ENCODE measurements at places on chromosomes 7 and 10.

DNA sequence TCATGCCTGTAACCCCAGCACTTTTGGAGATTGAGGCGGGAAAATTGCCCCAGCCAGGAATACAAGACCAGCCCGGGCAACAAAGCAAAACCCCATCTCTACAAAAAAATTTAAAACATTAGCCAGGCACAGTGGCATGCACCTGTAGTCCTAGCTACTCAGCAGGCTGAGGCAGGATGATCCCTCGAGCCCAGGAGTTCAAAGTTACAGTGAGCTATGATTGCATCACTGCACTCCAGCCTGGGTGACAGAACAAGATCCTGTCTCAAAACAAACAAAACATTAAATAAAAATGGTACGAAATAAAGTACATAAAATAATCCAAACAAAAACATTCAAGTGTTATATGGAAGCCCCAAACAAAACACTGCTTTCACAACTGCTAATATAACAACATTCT, 125.0 kb downstream of the SNX13 start:
- no peak for DNase-seq

GRCh38 chr10:114420811-114421485, 16.6 kb upstream of the AFAP1L2 start:
- DNase-seq: no peak

DNA sequence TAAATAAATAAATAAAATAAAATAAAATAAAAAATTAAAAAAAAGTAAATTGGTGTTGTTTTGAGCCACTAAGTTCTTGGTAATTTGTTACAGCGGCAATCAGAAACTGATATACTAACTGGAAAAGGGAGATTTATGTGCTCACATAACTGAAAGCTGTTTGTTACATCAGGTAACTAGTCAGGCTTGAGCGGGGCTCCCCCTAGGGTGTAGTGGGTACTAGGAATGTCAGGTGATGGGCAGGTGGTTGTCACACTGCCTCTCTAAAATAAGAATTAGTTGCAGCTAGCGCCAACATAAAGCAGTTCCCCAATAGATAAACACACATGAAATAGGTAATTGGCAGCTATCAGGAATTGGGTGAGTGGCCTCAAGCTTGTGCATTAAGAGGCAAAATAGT, 1336.9 kb downstream of the XPNPEP1 start:
- no peak for DNase-seq

GRCh38 chr7:157845203-157845835, 508.5 kb downstream of the DNAJB6 start:
- DNase-seq: no peak

DNA sequence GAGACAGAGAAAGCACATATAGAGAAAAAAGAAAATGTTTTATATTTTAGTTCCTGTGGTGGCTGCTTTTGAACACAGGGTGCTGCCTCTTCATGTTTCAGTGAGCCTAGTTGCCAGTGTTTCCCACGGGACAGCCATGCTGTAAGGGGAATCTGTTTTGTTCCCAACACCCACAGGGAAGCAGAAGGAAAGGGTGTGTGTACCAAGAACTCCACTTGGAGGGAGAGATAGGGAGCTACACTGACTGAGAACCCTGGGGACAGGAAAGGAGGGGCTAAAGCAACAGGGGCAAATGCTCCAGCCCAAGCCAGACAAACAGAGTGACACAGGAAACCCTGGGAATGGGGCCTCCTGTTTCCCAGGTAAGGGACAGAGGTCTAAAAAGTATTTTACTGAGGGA, 40.2 kb downstream of the FRMPD2 start:
- no peak for DNase-seq

DNA sequence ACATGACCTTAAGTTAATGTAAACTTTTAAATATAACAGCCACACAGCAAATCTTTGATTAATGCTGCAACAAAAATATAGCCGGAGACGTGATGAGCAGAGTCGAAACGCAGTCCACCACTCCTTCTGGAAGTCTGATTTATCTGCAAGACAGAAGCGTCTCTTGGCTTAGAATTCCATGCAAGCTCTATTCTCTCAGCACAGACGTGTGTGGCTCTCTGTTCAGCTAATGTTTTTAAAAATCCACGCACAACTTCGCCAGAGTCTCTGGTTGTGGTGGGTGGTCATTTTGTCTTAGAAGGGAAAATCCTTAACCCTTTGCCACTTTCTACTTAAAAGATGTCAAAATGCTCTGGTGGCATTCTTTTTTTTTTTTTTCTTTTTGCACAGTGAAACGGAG, 438.0 kb upstream of the MGMT start:
- no peak for DNase-seq

- DNase-seq: no peak
Observed at GRCh38 chr10:44261296-44261695, 123.6 kb downstream of the CXCL12 start.

GRCh38 chr10:95761939-95762492, 6.1 kb downstream of the ENTPD1 start:
- DNase-seq: no peak

- DNase-seq: no peak
Observed at GRCh38 chr10:30750971-30751677, 121.6 kb upstream of the LYZL2 start.

DNA sequence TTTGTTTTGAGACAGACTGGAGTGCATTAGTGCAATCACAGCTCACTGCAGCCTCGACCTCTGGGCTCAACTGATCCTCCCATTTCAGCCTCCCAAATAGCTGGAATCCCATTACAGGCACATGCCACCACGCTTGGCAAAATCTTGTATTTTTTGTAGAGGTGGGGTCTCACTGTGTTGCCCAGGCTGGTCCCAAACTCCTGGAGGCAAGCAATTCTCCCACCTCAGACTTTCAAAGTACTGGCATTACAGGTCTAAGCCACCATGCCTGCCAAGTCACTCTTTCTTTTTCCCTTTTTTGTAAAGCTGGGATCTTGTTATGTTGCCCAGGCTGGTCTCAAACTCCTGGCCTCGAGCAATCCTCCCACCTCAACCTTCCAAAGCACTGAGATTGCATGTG, 8.3 kb upstream of the NPC1L1 start:
- no peak for DNase-seq

DNA sequence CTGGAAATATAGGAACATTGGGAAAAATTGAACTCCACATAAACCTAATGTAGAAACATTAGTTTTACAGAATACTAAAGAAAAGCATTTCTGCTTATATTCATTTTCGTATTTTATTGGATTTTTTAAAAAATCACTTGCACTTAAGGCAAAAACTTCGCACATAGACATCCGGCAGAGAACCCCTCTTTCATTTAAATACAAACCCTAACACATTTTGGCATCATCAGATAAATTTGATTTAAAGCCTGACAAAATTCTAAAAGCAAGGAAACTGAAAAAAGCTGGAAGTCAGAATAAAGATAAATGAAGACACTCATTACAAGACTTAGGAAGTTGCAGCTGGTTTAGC, 396 bp upstream of the EXOC4 start:
- DNase-seq: no peak

- DNase-seq: no peak
Observed at GRCh38 chr10:68572151-68572550, 12.0 kb downstream of the TET1 start.

GRCh38 chr10:76270464-76270863, 839.0 kb downstream of the LRMDA start:
- no peak for DNase-seq

DNA sequence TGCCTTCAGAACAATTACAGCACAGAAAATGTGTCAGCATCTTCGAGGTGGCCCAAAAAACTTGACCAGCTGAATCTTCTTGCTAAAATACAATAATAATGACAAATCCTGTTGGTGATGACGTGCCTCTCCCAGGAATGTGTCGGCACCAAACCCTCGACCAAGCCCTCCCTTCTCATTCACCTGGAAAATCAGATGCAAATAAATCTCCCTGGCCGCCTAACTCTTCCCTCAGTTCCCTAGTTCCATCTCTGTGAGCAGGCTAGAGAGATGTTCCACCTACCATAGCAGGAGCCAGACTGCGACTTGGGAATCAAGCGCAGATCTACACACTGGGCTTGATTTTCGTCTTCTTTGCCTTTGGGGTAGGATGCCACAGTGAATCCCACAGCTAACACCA, 4.1 kb downstream of the PRSS1 start:
- DNase-seq: no peak

DNA sequence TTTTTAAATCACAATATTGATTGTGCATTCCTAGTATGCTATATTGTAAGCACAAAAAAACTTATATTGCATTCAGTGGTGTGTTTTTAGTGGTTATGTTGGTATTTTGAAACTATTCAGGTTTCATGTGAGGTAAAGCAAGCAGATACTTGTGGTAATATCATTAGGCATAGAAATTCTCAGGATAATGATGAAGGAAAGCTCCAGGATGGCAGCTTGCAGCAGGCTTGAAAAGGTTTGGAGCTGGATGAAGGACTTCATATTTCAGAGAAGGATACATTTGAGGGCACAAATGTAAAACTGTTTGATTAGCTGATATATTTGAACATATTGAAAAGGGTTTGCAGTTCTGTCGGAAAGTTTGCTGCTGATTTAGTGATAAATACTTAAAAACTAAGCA, 17.5 kb downstream of the TRIM24 start:
- DNase-seq: no peak

DNA sequence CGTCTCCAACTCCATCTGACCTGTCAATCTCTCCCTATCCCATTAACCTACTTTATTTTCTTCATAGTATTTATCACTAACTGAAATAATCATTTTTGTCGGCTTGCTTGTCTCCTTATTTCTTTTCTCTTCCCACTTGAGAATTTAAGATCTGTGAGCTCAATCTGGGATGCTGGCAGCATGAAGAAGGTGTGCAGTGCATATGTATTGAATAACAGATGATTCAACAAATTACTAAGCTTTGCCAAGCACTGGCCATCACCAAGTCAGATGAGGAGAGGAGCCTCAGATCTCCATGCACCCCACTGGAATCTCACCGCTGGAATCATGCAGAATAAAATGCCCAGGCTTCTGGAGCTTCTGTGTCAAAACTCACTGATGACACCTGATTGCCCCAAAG, 47.6 kb upstream of the PPP1R3C start:
- DNase-seq: no peak

DNA sequence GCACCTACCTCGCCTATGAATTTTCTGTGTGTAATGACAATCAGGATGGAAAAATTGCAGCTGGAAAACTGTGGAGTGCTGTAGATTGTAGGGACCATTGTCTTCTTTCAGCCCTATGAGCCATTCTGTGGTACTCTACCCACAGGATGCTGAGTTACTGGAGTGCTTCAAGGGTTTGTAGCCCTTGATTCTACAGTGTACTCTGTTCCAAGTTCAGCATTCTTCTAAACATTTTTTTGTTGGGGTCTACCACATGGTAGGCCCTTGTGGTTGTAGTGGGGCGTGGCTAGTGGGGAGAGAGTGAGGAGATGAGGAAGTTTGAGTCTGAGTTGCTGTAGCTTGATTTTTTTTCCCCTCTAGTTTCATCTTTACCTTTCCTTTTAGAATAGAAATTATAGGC, 33.5 kb downstream of the REEP3 start:
- DNase-seq: peak; percentile 30

DNA sequence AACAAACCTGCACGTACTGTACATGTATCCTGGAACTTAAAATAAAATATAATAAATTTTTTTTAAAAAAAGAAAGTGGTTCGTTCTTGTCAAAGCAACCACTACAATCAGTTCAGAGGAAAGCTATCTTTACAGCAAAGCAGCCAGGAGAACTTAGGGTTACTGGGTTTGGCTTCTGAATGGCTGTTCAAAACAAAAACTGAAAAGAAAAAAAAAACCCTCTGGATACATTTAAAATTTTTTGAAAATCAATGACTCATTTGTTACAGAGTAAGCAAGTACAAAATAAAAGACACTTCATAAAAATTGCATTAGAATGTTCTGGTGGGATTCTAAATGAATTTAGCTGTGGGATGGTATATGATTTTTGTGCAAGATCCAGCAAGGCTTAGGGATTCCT, 28.6 kb upstream of the ADD3 start:
- DNase-seq: no peak

DNA sequence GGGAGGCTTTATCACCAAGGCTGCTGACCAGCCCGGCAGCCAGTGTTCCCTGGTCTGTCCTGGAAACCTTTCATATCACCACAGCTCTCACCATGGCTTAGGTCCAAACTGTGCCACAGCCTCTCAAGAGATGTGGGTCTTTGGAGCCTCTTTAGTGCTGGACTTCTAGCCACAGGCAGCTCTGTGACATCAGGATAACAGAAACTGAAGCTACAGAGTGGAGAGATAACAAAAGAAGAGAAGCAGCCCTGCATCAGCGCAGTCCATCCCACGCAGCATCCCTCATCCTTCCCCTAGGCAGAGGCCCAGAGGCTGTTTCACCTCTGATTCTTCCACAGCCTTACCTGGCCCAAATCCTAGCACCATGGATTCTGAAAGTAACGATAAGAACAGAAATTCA, 187.9 kb upstream of the KMT2E start:
- no peak for DNase-seq

GRCh38 chr10:70991140-70992124, 103.1 kb upstream of the PCBD1 start:
- no peak for DNase-seq

DNA sequence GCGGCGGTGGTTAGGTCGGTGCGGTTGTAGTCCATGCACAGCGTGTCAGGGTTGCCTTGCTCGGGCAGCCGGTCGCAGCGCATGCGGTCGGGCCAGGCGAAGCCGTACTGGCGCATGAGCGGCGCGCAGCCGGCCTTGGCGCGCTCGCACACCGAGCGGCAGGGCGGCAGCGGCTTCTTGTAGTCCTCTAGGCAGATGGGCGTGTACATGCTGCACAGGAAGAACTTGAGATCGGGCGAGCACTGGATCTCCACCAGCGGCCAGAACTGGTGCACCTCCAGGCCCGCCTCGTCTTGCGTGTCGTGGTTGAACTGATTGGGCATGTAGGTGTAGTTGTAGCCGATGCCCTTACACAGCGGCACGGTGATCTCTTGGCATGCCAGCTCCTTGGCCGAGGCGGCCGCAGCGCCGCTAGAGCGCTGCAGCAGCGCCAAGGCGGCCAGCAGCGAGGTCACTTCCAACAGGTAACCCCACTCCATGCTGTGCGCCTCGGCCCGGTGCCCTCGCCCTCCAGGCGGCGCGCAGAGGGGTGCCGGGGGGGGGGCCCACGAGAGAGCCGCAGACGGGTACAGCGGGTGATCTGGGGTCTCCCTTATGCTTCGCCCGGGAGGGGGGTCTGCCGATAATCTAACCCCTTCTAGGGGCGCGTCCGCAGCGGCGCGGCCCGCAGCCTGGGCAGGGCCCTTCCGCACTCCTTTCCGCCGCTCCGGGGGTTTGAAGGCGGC, 983 bp downstream of the FZD8 start:
- DNase-seq: peak; percentile 23

GRCh38 chr10:1187151-1187854, 131.1 kb downstream of the WDR37 start:
- DNase-seq: no peak

DNA sequence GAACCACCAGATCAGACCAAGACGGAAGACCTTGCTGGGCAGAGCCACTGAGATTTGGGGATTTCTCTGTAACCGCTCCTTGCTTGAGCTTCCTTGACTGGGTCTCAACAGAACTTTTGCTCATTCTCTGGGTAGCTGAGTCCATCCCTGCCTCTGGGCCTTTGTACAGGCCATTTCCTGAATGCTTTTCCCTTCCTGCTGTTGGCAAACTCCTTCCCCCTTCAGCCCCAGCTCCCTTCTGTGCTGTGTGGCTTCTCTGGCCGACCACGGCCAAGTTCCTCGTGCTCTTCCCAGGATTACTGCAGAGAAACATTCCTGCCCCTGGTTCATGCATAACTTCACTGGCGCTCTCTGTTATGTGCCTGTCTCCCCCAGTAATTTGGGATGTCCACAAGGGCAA, 150.5 kb upstream of the GPR26 start:
- no peak for DNase-seq

Data from CD4-positive, alpha-beta T cell treated with Interferon gamma for 1 hour (primary cell).